ENCODE measurements at places on chromosomes 1 and 21. TPM values are rescaled to one million over a fixed set of nuclear protein-coding genes. Genes with fewer than 3 reads are reported as not detected.

Gene TAS1R1
- 0.07 TPM for total RNA-seq

Gene GPATCH3
- total RNA-seq = 8.7 TPM

Gene RHBG
- not detected for total RNA-seq

Gene CYP4X1
- not detected for total RNA-seq

Gene SPATA46
- total RNA-seq = not detected

Gene AGT
- not detected for total RNA-seq

Gene TDRKH
- 19.9 TPM for total RNA-seq

DNA sequence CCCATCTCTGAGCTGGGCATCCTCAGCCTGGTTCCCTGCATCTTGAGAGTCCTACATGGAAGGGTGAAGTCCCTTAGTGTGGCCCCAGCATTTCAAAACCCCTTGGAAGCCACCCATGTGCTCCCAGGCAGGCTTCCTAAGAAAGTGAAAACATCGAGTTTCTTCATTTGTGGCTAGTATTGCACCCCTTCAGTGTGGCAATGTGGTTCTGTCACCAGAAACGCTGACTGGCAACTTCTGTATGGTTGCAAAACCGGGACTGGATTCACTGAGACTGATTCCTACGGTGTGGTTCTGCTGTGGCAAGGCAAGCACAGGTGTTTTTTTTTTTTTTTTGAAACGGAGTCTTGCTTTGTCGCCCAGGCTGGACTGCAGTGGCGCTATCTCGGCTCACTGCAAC, 9.0 kb upstream of the IFNGR2 start:
- H3K4me3 ChIP-seq = no peak overlapping the region
- peaks cover 14% of the 10 kb centered on the region for H3K27me3 ChIP-seq
- H3K27ac ChIP-seq = no peak overlapping the region
- no peaks in the 10 kb centered on the region for H3K4me1 ChIP-seq

GRCh38 chr21:35399002-35399530, 350.0 kb upstream of the RUNX1 start:
- no peak for DNase-seq
- no peaks in the 10 kb centered on the region for H3K27me3 ChIP-seq
- H3K4me3 ChIP-seq = no peak overlapping the region
- peak overlapping the region; percentile 75 for H3K27ac ChIP-seq

DNA sequence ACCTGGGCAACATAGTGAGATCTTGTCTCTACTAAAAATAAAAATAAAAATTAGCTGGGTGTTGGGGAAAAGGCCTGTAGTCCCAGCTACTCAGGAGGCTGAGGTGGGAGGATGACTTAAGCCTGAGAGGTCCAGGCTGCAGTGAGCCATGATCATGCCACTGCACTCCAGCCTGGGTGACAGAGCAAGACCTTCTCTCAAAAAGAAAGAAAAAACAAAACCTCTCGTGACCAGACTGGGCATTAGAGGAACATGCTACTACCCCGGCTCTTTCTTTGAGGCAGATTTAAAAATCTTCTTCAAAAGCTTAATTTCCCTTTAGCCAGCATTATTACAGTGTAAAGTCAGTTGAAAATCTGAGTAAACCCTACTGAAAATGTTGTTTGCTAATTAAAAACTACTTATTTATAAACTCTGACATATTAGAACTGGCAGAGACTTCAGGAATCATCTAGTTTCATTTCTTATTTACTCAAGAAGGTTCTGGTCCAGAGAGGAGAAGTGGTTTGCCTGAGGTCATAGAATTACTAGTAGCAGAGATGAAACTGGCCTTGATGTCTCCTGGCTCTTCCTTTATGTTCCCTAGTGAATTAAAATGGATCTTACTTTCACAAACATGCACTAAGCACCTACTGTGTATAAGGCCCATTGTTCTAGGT, 11.6 kb upstream of the ELAVL4 start:
- no peaks in the 10 kb centered on the region for H3K36me3 ChIP-seq
- H3K4me3 ChIP-seq = no peak overlapping the region
- H3K4me1 ChIP-seq = no peaks in the 10 kb centered on the region
- DNase-seq = no peak

GRCh38 chr1:112532064-112532463, 23.3 kb downstream of the WNT2B start:
- H3K36me3 ChIP-seq = peaks cover 3% of the 10 kb centered on the region
- no peaks in the 10 kb centered on the region for H3K4me1 ChIP-seq
- no peak for DNase-seq
- H3K27me3 ChIP-seq = no peaks in the 10 kb centered on the region

DNA sequence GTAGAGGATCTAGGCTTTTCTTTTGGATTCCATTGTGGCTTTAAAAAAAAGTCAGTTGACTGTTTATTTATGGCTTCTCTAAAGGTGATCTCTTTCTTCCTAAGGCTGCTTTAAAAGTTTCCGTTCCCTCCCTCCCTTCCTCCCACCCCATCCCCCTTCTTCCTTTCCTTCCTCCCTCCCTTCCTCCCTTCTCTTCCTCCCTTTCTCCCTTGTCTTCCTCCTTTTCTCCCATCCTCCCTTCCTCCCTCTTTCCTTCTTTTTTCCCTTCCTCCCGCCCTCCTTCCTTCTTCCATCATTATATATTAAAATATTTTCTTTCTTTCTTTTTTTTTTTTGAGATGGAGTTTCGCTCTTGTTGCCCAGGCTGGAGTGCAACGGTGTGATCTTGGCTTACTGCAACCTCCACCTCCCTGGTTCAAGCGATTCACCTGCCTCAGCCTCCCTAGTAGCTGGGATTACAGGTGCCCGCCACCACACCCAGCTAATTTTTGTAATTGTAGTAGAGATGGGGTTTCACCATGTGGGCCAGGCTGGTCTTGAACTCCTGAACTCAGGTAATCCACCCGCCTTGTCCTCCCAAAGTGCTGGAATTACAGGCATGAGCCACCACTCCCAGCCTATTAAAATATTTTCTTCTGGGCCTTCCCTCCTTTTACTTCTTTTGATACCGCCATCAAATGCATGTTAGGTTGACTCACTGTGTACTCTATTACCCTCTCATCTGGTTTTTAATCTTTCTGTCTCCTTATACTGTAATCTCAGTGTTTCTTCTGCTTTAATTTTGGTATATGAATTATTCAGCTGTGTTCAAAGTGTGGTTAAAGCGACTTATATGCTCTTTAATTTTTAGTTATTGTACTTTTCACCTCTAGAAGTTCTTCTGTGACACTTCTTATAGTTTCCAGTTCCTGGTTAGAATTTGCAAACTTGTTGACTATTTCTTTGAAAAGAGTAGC, 59.2 kb upstream of the ATP5PO start:
- H3K27me3 ChIP-seq = no peaks in the 10 kb centered on the region
- peaks cover 10% of the 10 kb centered on the region for H3K36me3 ChIP-seq
- no peak for DNase-seq
- H3K4me1 ChIP-seq = peaks cover 63% of the 10 kb centered on the region
- peak overlapping the region; percentile 96 for H3K27ac ChIP-seq

GRCh38 chr1:62230718-62231117, 36.1 kb downstream of the L1TD1 start:
- DNase-seq = no peak
- H3K27me3 ChIP-seq = peaks cover 2% of the 10 kb centered on the region
- no peak overlapping the region for H3K27ac ChIP-seq

- no peak overlapping the region for H3K4me3 ChIP-seq
- H3K4me1 ChIP-seq = no peaks in the 10 kb centered on the region
- no peak for DNase-seq
- no peaks in the 10 kb centered on the region for H3K36me3 ChIP-seq
- H3K27ac ChIP-seq = no peak overlapping the region
These were observed 17.8 kb upstream of the BECN2 start for GRCh38 chr1:241939798-241940197.

GRCh38 chr21:34889320-34889675, 159.8 kb downstream of the RUNX1 start:
- peaks cover 38% of the 10 kb centered on the region for H3K4me1 ChIP-seq
- peak; percentile 77 for DNase-seq
- H3K4me3 ChIP-seq = peak overlapping the region; percentile 83
- H3K36me3 ChIP-seq = peaks cover 26% of the 10 kb centered on the region
- H3K27ac ChIP-seq = peak overlapping the region; percentile 97

- no peaks in the 10 kb centered on the region for H3K36me3 ChIP-seq
- DNase-seq = no peak
- no peak overlapping the region for H3K27ac ChIP-seq
- H3K4me1 ChIP-seq = peaks cover 10% of the 10 kb centered on the region
- H3K27me3 ChIP-seq = no peaks in the 10 kb centered on the region
These were observed 44.9 kb upstream of the USP24 start for GRCh38 chr1:55259911-55260609.

DNA sequence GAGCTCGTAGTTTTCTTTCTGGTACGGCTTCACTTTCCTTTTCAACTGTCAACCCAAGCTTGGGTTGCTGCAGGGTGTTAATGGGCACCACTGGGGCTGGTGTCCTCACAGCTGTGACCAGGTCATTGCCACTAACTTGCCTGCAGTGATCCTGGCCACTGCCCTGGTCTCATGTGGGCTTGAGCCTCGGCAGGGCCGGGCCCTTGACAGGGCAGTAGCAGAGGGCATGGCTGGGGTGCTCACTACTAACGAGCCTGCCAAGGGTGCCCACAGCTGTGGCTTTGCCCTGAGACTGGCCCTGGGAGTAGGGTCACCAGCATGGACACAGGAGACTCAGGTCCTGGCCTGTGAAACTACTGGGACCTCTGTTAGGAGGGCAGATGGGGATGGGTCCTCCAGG, 31.5 kb upstream of the GNPAT start:
- H3K36me3 ChIP-seq = no peaks in the 10 kb centered on the region
- H3K4me3 ChIP-seq = no peak overlapping the region
- H3K27me3 ChIP-seq = peaks cover 2% of the 10 kb centered on the region
- DNase-seq = no peak

- no peak for DNase-seq
- H3K27ac ChIP-seq = peak overlapping the region; percentile 18
- peaks cover 60% of the 10 kb centered on the region for H3K4me1 ChIP-seq
- peaks cover 22% of the 10 kb centered on the region for H3K36me3 ChIP-seq
- no peak overlapping the region for H3K4me3 ChIP-seq
These were observed 44.5 kb downstream of the MDM4 start for GRCh38 chr1:204560590-204561150.

DNA sequence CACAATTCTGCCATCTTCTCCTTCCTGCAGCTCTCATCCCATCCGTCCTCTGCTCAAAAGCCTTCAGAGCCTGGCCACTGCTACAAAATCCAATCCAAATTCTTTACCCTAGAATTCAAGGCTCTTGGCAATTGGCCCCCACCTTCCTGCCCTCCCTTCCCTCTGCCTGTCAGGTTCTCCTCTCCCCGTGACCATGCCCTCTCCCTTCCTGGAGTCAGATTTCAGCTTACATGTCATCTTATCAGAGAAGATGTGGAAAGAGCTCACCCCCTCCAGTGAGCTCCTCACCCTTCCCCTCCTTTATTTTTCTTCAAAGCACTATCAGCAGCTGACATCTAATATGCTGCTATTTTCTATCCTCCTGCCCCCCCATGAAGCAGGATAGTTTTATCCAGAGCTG, 86.9 kb downstream of the GRIK3 start:
- no peaks in the 10 kb centered on the region for H3K4me1 ChIP-seq
- H3K27ac ChIP-seq = no peak overlapping the region
- H3K27me3 ChIP-seq = peaks cover 9% of the 10 kb centered on the region
- H3K4me3 ChIP-seq = no peak overlapping the region
- no peaks in the 10 kb centered on the region for H3K36me3 ChIP-seq

DNA sequence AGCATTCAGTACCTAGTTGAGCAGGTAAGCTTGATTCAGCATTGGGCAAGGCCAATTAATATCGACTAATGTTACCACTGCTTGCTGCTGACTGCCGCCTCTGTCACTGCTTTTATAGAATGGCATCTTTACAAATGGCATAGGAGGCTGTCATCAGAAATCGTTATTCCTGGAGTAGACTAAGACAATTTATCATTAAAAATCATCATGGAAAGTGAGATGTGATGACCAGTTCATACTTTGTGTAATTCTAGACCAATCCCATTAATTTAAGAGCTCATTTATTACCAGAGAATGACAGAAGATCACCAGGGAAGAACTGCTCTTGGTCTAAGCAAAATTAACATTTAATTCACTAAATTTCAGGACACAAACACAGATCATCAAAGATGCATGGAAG, 254.0 kb downstream of the SPATA17 start:
- H3K27me3 ChIP-seq = no peaks in the 10 kb centered on the region
- H3K4me1 ChIP-seq = no peaks in the 10 kb centered on the region
- no peak overlapping the region for H3K27ac ChIP-seq
- H3K36me3 ChIP-seq = no peaks in the 10 kb centered on the region

DNA sequence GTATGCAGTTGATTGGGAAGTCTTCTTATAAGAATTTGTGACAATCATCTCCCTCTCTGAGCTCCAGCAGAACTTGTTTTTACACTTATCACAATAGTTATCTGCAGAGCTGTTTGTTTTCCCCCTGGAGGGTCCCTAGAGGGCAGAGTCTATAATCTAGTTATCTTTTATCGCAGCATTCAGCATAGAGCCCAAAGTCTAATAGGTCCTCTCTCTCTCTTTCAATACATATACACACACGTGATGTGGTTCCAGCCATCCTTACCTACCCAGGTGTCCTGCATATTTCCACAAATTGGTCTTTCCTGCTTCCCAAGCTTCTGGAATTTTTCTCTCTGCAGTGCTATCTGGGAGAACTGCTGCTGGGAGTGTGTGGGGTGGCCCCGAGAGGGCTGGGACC, 229.6 kb upstream of the KIAA0040 start:
- no peak overlapping the region for H3K27ac ChIP-seq
- no peak for DNase-seq
- no peaks in the 10 kb centered on the region for H3K36me3 ChIP-seq
- H3K27me3 ChIP-seq = peaks cover 3% of the 10 kb centered on the region
- H3K4me3 ChIP-seq = no peak overlapping the region
- H3K4me1 ChIP-seq = peaks cover 2% of the 10 kb centered on the region

DNA sequence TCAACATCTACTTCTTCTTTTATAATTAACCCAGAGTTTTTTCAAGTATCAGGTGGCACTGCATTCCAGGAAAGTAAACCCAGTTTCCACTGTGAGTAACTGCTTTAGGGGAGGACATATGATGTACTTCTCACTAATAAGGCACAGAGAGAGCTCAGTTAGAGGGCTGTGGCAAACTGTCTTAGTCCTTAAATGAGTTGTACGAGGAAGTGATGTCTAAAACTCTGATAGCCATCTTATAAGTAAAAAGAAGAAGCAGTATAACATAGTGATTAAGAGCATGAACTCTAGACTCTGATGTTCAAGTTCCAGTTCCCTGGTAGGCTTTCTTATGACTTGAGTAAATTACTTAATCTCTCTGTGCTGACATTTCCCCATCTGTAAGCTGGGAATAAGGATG, 58.7 kb upstream of the PTGS2 start:
- H3K4me1 ChIP-seq = peaks cover 17% of the 10 kb centered on the region
- DNase-seq = peak; percentile 20
- no peaks in the 10 kb centered on the region for H3K36me3 ChIP-seq

GRCh38 chr1:24319312-24319863, at the start of gene GRHL3:
TSS of gene GRHL3 (plus strand) at chr1:24319357. CDS start at chr1:24319552, 195 bp downstream.
- H3K36me3 ChIP-seq = no peaks in the 10 kb centered on the region
- peaks cover 62% of the 10 kb centered on the region for H3K27me3 ChIP-seq
- peaks cover 40% of the 10 kb centered on the region for H3K4me1 ChIP-seq
- no peak within 1 kb of the TSS for H3K4me3 ChIP-seq
- H3K27ac ChIP-seq = no peak within 1 kb of the TSS

- H3K4me1 ChIP-seq = no peaks in the 10 kb centered on the region
- peaks cover 9% of the 10 kb centered on the region for H3K27me3 ChIP-seq
- DNase-seq = no peak
- H3K27ac ChIP-seq = no peak overlapping the region
These were observed 86.4 kb upstream of the SPATA6 start for GRCh38 chr1:48558366-48558765.

GRCh38 chr1:93798291-93798690, 80.7 kb downstream of the DNTTIP2 start:
- H3K27ac ChIP-seq = no peak overlapping the region
- DNase-seq = no peak
- H3K4me3 ChIP-seq = no peak overlapping the region
- no peaks in the 10 kb centered on the region for H3K4me1 ChIP-seq

Data from activated CD4-positive, alpha-beta T cell treated with anti-CD3 and anti-CD28 coated beads for 36 hours (primary cell).